Fibroblast of upper back skin (primary cell): ENCODE measurements at places on chromosomes 4 and X.
A peak's percentile ranks its signal among the peaks of the same experiment; 100 is the strongest.

GRCh38 chrX:122512561-122513072 is 671.5 kb upstream of the GRIA3 start:
- peak; percentile 54 for DNase-seq

- DNase-seq = no peak
These were observed 10.5 kb upstream of the NDUFC1 start for GRCh38 chr4:139312552-139313332.

DNA sequence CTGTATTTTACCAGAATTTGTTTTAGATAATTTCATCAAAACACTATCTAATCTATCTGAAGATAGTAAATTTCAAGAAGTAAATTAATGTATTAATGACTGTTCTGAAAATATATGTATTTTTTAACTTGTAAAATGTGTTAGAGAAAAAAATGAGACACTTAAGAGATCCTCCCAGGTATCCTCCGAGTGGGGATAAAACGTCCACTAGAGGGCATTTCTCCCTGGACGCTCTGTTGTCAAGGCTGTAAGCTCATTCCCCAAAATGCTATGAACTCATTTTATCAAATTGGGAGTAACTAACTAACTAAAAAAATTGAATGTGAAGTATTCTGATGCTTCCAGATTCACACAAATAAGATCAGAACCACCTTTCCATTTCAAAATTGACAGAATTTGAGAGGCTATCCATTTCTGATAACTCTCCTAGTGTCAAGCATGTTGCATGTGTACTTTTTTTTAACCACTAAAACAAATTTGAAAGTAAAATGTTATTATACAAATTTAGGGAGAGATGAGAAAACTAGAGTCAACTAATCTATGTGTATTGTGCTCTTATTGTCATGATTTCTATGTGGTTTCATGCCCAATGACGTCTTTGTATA is 337.3 kb upstream of the HS3ST1 start:
- peak; percentile 6 for DNase-seq

- peak; percentile 68 for DNase-seq
These were observed 554 bp downstream of the DCTD start for GRCh38 chr4:182916483-182917181.

DNA sequence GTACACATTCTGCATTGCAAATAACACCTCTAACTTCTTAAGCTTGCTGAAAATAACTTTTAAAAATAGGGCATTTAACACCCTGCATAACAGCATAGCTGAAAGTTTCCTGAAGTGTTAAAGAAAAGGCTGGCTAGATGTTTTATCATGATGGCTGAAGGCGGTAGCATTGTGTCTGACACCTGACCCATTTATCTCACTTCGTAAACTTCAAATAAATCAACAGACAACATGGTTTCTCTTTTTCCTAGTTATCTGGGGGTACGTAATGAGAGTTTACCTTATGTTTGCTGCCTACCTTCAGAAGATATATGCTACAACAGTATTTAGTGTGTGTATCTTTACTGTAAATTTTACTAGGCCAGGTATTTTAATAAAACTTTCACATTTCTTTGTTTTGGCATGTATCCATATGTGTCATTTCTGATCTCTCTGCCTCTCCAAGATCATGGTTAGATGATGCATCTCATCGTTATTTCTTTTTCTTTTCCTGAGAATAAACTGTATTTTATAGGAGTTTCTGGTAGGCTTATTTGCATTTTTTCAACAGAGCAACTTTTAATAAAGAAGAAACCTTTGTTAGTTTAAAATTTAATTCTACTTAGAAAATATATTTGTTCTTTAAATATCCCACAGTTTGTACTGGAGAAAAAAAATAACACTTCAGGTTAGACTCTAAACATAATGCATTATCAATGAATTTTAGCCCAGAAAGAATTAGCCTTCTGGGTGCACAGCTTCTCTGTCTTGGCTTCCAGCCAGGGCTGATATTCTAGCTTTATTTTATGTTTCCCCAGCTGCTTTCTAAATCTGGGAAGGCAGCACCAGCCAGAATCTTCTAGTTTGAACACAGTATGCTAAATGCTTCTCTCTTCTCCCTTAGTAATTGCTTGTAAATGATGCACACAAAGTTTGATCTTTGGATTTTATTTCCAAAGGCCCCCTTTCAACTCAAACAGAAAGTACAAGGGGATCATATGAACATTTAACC is 2.9 kb downstream of the NDST4 start:
- peak; percentile 3 for DNase-seq

- DNase-seq = no peak
These were observed 64.0 kb upstream of the WDR1 start for GRCh38 chr4:10180603-10180926.

- DNase-seq = no peak
These were observed 686 bp downstream of the FIP1L1 start for GRCh38 chr4:53378171-53378482.

DNA sequence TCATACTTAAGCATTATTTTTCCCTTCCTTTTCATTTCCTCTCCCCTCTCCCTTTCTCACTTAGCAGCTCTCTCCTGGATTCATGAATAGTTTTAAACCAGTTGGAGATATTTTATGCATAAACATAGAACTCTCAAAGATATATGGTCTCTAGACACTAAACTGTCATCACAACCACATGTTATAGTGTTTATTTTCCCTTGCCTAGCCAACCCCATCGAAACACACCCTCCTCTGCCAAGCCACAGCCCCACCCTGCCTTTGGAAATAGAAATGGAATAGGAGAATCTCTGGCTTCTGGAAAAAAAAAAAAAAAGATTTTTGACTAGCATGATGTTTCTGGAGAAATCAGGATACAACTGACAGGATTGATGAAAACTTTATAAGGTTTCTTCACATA is 64.8 kb upstream of the RBPJ start:
- peak; percentile 26 for DNase-seq

GRCh38 chr4:1664141-1664540 is 20.0 kb downstream of the FAM53A start:
- DNase-seq = no peak

- no peak for DNase-seq
These were observed 66.3 kb upstream of the STX18 start for GRCh38 chr4:4608214-4608537.
